ENCODE measurements at places on chromosomes 2 and 18. TPM values are rescaled to one million over a fixed set of nuclear protein-coding genes. Genes with fewer than 3 reads are reported as not detected.
A peak's percentile ranks its signal among the peaks of the same experiment; 100 is the strongest.

DNA sequence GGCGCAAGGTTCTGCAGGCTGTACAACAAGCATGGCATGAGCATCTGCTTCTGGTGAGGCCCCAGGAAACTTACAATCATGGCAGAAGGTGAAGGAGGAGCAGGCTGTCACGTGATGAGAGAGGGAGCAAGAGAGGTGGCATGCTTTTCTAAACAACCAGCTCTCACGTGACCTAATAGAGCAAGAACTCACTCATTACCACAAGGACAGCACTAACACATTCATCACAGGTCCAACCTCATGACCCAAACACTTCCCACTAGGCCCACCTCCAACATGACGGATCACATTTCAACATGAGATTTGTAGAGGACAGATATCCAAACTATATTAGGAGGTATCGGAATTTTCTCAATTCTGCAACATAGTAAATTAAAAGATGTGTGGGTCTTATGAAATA lies 108.8 kb upstream of the DLX2 start:
- H3K36me3 ChIP-seq = peaks cover 5% of the 10 kb centered on the region
- no peak for DNase-seq
- H3K4me1 ChIP-seq = peaks cover 80% of the 10 kb centered on the region
- H3K4me3 ChIP-seq = no peak overlapping the region
- H3K27me3 ChIP-seq = no peaks in the 10 kb centered on the region

GRCh38 chr2:157644776-157645175 lies 16.1 kb upstream of the ACVR1C start:
- H3K4me3 ChIP-seq = no peak overlapping the region
- no peaks in the 10 kb centered on the region for H3K4me1 ChIP-seq
- no peak for DNase-seq
- H3K27ac ChIP-seq = no peak overlapping the region
- no peaks in the 10 kb centered on the region for H3K36me3 ChIP-seq
- peaks cover 4% of the 10 kb centered on the region for H3K27me3 ChIP-seq

DNA sequence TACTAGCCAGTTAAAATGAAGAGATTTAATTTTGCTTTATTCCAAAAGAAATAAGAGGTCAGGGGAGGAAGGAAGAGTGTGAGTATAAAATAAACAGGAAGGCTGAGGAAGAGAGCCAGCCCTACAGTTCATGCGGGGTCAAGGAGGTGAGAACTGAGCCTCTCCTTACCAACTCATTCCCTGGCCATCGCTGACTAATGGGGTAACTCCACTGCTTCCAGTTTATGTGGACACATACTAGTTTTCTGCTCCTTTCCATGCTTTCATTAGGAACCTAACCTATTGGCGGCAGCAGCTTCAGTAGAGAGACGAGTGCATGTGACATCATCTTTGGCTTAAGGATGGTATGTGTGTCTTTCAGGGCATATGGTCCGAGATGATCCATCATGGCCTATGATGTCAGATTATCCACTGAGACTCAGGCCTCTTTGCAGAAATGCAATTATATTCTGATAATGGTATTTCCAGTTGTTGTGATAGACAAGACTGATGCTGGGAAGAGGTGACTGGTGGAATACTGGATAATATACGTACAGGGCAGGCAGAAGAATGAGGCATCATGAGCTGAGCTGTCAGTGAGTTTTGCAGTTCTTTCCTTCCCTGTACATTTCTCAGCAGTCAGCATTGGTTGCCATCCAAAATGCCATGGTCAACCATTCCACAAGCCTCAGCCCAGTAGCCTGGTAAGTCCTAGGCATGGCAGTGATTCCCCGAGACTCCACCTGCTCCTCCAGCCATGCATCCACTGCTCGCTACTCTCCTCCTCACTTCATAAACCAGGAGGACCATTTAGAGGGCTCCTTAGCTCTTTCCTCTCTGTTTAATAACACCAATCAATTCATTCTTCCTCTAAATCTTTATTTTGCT lies 184.6 kb upstream of the OSR1 start:
- H3K27me3 ChIP-seq = no peaks in the 10 kb centered on the region
- H3K27ac ChIP-seq = no peak overlapping the region
- no peaks in the 10 kb centered on the region for H3K36me3 ChIP-seq
- H3K4me1 ChIP-seq = peaks cover 64% of the 10 kb centered on the region

- no peaks in the 10 kb centered on the region for H3K4me1 ChIP-seq
- no peaks in the 10 kb centered on the region for H3K36me3 ChIP-seq
- DNase-seq = no peak
- H3K27ac ChIP-seq = no peak overlapping the region
- H3K27me3 ChIP-seq = peaks cover 1% of the 10 kb centered on the region
These were observed 477.2 kb downstream of the TRIB2 start for GRCh38 chr2:13193900-13194299.

DNA sequence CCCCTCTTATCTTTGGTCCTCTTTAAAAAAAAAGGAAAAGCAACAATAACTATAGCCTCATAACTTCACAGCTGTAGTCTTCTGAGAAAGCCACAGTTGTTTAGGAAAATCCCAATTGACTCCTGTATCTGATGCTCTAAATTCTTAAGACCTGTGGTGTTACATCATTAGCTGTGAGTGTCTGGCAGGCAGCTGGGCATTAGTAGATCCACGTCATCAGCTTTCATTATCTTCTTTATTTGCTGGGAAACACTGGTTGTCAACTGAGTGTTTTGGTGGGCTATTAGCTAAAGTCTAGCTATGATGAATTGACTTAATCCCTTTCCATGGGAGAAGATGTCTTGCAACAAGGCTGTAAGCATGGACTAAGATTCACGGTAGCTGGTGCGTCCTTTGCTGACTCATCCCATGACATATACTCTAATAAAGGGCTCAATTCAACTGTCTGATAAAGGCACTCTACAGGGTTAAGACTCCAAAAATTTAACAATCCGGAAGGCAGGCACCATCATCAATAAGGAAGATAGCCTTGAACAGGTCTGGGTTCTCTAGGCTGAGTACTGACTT lies 517.2 kb downstream of the PLCL1 start:
- H3K4me1 ChIP-seq = no peaks in the 10 kb centered on the region
- no peaks in the 10 kb centered on the region for H3K27me3 ChIP-seq
- DNase-seq = no peak
- H3K4me3 ChIP-seq = no peak overlapping the region

- DNase-seq = no peak
These were observed 141.1 kb downstream of the CELF4 start for GRCh38 chr18:37424507-37424906.

- H3K36me3 ChIP-seq = no peaks in the 10 kb centered on the region
- H3K4me3 ChIP-seq = no peak overlapping the region
- peaks cover 4% of the 10 kb centered on the region for H3K27me3 ChIP-seq
- no peak overlapping the region for H3K27ac ChIP-seq
These were observed 303.5 kb downstream of the STK39 start for GRCh38 chr2:167943897-167944296.

DNA sequence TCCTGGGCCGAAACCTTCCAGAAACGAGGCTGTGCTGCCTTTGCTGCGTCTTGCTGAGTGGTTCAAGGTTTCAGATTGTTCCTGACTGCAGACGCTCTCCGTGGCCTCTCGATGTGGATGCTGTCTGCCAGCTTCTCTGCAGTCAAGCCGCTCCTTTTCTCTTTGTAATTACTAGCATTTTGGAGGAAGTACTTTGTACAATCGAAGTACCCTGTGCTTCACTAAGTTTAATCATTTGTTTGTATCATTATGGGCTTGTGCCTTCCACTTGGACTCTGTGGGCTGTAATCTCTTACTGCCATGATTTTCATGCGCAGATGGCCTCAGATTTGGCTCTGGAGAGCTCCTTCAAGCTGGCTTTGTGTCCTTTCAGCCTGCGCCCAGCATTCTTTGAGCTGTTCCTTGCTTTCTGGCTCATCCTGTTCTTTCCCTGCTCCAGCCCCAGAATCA lies 49.3 kb downstream of the TRAF3IP1 start:
- no peak for DNase-seq
- H3K27ac ChIP-seq = peak overlapping the region; percentile 33
- peak overlapping the region; percentile 69 for H3K4me3 ChIP-seq
- H3K36me3 ChIP-seq = peaks cover 13% of the 10 kb centered on the region
- H3K27me3 ChIP-seq = no peaks in the 10 kb centered on the region

GRCh38 chr2:85713836-85714235 lies 19.7 kb downstream of the GNLY start:
- no peaks in the 10 kb centered on the region for H3K36me3 ChIP-seq
- peaks cover 28% of the 10 kb centered on the region for H3K4me1 ChIP-seq
- no peak for DNase-seq
- H3K27me3 ChIP-seq = peaks cover 9% of the 10 kb centered on the region

GRCh38 chr2:61045999-61046398 lies 19.7 kb upstream of the SANBR start:
- no peaks in the 10 kb centered on the region for H3K27me3 ChIP-seq
- H3K36me3 ChIP-seq = peaks cover 5% of the 10 kb centered on the region
- no peak for DNase-seq
- H3K4me1 ChIP-seq = no peaks in the 10 kb centered on the region
- no peak overlapping the region for H3K27ac ChIP-seq
- H3K4me3 ChIP-seq = no peak overlapping the region

DNA sequence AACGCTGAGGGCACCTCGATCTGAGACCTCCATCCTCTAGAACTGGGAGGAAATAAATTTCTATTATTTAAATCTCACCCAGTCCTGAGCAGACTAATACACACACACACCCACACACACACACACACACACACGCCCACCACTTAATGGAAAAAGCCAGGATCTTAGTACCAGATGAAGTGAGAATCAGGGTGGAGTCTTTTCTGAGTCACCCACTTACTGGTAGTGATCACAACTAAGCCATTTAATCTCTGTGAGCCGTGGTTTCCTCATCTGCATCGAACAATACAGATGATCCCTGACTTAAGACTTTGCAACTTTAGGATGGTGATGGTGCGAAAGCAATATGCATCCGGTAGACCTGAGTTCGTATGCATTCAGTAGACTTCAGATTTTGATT lies 18.6 kb downstream of the THNSL2 start:
- H3K4me1 ChIP-seq = no peaks in the 10 kb centered on the region
- no peak overlapping the region for H3K27ac ChIP-seq
- H3K27me3 ChIP-seq = peaks cover 9% of the 10 kb centered on the region
- DNase-seq = no peak
- H3K4me3 ChIP-seq = no peak overlapping the region

DNA sequence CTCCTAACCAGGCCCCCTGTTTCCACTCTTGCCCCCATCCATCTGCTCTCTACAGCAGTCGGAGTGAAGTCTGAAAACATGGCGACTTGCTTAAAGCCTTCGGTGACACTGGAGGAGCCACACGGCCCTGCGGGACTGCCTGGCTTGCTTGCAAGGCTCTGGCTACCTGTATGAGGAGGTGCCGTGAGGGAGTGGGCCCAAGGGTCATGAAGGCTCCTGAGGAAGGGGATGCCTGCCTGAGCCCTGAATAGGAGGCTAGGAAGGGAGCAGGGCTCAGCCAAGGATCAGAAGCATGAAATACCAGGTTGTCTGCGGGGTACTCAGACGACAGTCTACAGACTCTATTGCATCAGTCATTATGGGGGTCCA lies 75.4 kb downstream of the EMX1 start:
- H3K27me3 ChIP-seq = no peaks in the 10 kb centered on the region
- H3K4me3 ChIP-seq = no peak overlapping the region
- no peak for DNase-seq
- H3K4me1 ChIP-seq = peaks cover 10% of the 10 kb centered on the region

Gene KCTD1
- 17.5 TPM for total RNA-seq

Gene MOB4
- 32.9 TPM for total RNA-seq

Data from HFFc6 (cell line).